Retinal pigment epithelial cell (primary cell): ENCODE measurements at places on chromosomes 4 and X.

DNA sequence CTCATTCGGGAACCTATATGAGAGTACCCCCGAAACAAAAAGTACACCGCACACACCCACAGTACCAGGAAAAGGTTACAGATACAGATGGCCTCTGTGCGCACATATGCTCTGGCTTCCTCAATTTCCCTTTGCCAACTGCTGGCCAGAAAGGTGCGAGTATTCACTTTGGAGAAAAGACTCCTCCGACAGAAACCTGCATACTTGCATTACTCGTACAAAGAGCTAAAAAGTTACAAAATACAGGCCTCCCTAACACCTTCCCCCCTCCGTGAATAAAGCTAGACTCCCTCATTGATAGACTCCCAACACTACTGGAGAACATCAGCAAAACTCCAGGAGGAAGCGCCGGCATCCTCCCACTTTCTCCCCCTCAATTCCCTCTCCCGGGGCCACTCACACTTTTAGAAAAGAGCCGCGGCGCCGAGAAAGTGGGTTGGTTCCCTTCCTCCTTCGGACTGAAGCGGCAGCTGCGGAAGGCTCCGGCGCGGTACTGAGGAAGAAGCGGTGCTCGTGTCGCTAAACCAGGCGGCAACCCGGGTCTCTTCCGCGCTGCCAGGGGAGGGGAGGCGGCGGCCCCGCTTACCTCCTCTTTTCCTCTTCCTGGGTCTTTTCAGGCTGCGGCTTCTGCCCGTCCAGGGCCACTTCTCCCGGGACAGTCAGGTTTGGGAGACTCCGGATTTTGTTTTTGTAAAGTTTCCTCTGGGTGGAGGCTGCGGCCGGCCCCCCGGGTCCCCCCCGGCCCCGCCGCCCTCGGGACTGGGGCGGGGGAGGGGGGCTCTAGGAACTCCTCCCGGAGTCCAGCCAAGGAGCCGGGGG lies 1.1 kb downstream of the FBXW7 start:
- no peak for DNase-seq

DNA sequence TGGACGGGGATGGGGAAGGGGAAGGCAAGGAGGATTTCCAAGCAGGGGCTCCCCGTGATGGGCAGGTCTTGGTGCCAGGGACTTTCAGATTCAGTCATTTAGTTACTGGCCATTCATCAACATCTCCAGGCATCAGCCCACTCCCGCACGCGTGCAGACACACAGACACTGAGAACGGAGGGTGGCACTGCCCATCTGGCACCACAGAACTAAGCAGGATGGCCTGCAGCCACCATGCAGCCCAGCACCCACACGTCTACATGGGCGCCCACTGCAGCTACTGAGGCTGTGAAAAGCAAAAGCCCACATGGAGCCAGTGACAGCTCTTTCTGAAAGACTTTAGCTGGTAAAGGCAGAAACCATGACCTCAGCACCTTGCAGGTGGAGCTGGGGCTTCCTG lies 176.1 kb upstream of the PSAPL1 start:
- no peak for DNase-seq

GRCh38 chrX:129360175-129360574 lies 163.1 kb downstream of the SMARCA1 start:
- no peak for DNase-seq

DNA sequence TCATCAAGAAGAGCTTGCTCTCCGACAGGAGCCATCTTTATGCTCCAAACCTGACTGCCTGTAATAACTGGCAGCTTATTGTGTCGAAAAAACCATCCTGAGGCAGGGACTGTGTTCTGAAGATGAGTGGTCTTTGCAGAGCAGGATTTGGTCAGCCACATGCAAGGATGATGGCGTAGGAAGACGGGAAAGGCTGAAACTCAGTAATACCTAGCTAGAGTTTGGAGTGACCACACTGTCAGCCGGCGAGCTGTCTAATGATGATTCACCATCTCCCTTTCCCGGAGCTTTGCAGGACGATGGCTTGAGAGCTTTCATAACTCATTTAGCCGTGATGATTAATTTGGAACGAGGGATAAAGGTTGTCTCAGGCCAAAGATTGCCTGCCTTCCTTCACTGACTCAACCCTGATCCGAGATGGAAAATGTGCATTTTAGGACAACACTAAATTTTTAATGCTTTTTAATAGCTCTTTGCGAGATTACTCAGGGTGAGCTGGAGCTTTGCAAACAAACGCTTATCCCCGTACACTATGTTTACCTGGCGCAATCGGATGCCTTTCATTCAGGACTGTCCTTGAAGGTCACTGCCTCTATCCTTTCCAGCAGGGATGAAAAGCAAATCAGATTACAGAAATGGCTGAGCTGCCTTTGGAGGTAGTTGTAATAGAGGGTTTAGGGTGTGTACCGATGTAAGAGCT lies 288.5 kb downstream of the ASMT start:
- DNase-seq = no peak

DNA sequence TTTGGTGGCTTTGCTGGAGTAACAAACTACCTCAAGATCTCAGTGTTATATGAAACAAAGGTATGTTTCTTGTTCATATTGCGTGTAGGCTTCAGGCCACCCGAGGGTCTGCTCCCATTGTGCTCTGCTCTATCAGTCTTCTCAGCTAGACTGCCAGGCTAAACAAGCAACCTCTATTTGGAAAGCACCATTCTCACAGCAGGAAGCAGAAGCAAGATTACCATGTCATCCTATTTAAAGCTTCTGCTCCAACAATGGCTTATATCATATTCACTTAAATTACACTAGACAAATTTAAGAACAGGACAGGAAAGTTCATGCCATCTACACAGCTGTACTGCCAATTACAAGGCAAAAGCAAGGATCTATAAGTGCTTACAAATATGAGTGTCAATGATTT lies 385.8 kb downstream of the PPARGC1A start:
- DNase-seq = no peak

- DNase-seq = no peak
These were observed 612 bp downstream of the CPLX1 start for GRCh38 chr4:825063-825970.

DNA sequence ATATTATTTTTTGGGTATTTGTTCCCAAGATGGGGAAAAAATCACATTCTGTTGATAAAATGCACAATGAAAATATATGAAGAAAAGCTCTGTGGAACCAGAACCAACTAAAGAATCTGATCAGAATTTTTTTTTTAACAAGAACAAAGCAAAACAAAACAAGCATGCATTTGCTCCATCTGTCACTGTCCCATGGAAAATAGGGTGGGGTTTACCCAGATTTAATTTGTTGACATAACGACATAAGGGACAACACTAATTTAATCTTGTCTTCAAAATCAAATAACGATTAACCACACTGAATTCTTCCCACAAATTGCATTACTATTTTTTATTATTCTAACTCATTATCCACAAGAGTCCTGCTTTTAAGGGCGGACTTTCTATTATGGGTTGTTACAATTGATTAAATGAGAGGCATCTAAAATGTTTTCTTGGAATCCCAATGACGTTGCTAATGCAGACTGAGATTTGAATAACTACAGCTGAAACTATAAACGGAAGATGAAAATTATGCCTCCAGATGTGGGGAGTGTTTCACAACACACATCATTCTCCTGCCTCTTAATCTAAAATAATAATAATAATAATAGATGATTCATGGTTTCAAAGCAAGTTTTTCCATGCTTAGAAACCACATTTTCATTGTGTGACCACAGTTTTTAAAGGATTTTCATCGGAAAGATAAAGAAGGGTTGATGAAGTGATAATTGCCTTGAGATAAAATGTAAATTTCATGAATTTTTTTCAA lies 307.0 kb upstream of the CPEB2 start:
- DNase-seq = no peak

GRCh38 chr4:108072300-108072699 lies 82.6 kb downstream of the HADH start:
- DNase-seq = no peak

DNA sequence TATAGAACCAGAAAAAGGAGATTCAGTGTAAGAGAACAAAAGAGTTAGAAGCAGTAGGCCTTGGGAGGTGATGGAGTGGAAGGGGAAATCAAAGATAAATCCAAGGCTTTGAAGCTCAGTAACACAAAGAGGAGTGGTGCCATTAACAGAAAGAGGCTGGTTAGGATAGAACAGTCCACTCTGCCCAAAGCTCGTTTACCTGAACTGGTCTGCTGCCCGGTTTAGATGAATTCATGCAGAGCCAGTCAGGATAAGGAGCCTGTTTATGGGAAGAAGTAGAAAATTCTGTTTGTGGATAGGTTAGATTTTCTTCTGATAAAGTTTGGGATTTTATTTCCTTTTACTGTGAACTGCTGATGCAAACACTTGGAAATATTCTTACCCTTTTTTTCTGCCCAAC lies 80.6 kb downstream of the HMGB2 start:
- no peak for DNase-seq

- DNase-seq = no peak
These were observed 295.2 kb upstream of the AGA start for GRCh38 chr4:177737387-177737940.

DNA sequence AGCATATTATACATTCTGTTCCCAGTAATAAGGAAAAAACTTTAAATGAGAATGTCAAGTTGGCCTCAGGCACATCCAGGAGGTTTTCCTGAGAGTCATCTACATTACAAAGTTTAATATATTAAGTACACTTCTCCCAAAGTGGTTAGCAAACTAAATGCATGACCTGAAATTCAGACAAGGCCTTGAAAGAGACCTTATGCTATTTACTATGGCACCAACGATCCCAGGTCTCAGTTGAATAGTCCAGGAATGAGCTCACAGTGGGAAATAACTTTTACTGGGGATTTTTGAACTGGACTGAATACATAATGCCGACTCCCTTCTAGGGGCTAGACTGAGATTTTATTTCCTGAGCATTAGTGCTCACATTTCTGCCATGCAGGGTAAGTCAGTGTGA lies 1577.5 kb upstream of the PCDH7 start:
- no peak for DNase-seq

GRCh38 chr4:101262683-101263082 lies 84.6 kb downstream of the PPP3CA start:
- no peak for DNase-seq

DNA sequence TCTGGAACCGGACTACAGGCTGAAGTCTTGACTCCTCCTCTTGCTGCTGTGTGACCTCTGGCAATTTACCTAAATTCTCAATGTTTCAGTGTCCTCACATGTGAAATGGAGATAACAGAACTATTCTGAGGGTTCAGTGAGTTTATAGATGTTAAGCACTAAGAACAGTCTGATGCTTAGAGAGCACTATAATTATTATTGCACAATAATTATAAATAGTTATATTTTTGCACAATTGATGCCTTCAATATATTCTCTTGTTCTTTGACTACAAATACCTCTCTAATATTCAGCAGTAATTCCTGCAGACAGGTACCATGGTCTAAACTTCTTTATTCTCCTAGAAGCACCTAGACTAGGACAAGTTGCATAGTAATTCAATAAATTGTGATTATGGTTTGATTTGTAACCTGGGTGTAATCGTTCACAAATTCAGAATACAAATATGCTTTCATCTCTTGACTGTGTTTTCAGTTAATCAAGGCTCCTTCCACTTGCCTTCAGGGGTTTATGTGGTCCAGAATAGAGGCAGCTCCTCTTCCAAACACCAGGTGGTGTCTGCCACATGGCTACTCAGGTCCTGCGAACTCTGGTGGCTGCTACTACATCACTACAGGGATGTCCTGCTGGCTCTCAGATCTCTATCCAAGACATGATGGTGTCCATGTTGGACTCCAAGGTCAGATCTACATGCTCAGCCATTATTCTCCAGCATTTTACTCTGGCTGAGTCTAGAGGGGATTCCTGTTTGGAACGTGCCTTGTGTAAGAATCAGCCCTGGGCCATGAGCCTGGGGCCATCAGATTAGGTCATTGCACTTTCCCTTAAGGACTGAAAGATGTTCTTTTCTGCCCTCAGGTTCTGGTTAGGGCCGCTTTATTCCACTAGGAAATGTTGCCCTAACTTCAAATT lies 103.4 kb downstream of the QRFPR start:
- no peak for DNase-seq

DNA sequence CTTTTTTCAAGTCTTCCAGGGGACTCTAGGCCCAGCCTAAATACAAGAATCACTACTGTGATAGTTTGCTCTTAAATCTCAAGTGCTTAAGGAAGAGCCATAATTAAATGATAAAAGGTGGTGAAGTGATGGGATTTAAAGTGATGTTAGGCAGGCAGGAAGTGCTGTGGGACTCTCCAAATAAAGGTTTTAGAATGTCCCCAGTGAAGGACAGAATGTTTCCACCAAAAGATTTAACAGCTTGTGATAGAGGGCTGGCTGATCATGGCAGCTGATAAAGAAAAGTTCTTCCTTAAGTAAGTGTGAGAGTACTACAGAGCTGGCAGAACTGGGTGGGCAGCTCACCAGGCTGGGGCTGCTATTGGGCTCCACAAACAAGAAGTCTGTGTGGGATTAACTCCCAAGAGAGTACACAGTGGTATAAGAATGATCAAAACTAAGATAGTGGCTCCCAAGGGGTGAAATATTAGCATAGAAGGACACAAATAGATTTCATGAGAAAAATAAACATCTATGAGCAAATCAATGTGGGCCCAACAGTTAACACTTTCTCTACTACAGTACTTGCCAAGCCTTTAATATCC lies 637.2 kb upstream of the CPEB2 start:
- DNase-seq = no peak

DNA sequence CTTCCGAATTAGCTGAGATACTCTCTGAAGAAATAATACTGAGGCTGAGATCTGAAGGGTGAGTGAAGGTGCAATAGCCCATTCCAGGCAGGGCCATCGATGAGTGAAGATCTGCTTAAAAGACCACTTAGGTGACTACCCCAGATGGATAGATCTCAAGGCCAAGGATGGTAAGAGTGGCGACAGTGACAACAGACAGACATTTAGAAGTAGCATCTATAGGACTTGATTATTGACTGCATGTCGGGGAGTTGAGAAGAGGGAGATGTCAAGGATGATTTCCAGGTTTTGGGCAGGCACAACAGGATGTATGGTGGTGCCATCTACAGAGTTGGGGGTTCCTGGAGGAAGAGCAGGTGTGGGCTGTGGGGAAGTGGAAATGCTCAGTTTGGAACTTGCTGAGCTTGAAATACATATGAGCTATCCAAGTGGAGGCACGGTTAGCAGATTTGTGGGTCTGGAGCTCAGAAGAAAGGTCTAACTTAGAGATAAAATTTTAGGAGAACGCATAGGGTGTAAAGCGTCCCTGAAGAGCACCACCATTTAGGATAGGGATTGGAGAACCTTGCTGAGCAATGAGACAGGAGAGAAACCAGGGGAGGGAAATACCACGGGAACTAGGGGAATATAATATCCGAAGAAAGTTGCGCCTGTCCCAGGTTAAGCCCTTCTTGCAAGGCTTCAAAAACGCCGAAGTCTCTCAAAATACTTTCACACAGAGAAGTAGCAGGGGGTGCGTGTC lies 688 bp downstream of the UFSP2 start:
- DNase-seq = no peak

DNA sequence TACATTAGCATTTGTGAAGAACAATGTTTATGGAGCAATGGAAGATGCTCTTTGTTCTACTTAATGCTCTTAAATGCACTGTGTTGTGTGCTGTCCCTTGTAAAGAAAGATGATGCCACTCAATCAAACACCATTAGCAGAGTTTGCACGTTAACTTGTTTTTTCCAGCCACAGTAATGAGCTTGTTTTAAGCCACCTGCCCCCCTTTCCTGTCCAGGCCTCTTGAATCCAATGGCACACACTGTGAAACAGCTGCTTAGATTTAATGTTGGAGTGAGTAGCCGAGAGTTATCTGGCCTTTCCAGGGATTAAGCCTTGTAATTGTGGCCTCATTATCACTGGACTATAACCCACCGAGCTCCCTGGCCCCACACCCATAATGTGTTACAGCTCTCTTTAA lies 86.0 kb downstream of the PAK3 start:
- no peak for DNase-seq

GRCh38 chrX:69152417-69152841 lies 12.8 kb downstream of the PJA1 start:
- DNase-seq = no peak

- DNase-seq = no peak
These were observed 2.4 kb upstream of the ARHGEF6 start for GRCh38 chrX:136783159-136783558.
